ENCODE measurements at places on chromosomes 6 and 20.
A peak's percentile ranks its signal among the peaks of the same experiment; 100 is the strongest.

GRCh38 chr6:1575210-1576041 is 34.3 kb upstream of the FOXC1 start:
- peak; percentile 51 for DNase-seq

DNA sequence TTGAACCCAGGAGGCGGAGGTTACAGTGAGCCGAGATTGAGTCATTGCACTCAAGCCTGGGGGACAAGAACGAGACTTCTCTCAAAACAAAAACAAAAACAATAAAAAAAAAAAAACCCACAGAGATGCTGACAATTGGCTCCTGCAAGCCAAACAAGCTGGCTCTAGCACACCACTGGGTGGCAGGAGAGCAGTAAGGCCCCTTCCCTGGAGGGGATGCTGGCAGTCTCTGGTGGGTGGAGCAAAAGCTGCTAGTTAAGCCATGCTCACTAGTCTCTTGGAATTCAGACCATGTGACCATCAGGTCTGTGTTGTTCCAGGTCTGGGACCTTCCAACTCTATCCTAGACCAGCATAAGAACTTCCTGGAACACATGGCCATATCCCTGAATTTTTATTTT is 18.9 kb upstream of the DSN1 start:
- DNase-seq, result peak; percentile 65

GRCh38 chr6:136647363-136647852 is 97.2 kb upstream of the MAP7 start:
- peak; percentile 90 for DNase-seq

DNA sequence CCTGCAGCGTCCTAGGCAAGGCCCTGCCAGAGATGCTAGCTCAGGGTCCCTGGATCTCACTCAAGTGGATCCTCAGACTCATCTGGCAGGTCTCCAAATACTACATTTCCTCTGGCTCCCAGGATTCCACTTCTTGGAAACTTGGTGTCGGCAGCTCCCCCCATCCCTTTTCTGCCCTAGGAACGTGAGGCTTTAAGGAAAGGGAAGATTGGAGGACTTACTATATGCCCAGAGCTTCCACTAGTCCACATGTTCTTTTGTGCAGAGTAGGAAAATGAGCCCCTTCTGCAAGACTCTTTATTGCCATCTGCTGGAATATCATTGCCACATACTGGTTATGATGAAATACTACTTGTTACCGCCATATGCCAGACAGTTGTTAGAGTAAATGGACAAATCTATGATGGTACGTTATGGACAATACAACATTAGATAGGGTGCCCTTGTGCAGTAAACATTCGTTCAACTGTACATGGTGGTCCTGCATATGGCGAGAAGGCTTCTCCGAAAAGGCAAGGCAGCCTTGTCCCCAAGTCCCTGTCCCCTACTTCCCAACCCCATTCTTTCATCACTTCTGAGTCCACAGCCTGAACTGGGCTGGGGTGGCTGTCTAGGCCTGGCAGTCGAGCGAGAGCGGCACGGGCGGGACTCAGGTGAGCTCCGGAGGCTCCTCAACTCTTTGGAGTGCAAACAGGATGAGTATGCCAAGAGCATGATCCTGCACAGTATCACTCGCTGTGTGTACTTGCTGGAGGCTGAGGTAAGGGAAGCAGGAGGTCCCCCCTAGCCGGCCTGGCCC is 780 bp downstream of the ARMC12 start:
- peak; percentile 94 for DNase-seq

- no peak for DNase-seq
These were observed 74.6 kb downstream of the GPX5 start for GRCh38 chr6:28600245-28600644.

DNA sequence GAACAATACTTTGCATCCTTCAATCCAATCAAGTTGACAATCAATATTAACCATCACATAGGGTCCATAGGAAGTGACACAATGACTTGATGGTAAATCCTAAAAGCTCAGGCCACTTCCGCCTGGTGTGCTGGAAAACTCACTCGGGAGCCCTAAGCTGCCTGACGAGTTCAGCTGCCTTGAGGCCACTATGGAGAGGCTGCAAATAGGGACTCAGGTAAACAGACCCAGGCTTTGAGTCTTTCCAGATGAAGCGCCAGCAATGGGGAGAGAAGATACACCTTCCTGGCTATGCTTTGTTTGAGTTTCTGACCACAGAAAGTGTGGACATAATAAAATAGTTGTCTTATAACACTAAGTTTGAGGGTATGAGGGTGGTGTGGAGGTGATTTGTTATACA is 112.6 kb downstream of the GPR63 start:
- no peak for DNase-seq

DNA sequence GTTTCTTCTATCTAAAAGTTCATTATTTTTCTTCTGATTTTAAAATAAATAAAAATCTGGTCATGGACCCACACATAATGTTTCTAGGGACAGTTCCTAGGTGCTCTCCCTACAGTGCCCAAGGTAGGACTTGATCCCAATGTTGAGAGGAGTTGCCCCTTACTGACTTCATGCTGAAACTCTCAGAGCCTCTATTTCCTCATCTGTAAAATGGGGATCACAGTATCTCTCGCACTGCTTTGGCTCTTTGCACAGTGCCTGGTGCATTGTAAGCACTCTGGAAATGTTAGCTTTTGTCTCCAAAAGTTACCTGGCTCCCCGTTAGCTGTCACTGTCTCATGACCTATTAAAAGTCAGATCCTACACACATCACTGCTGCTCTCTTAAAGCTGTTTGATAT is 205.5 kb downstream of the TSHZ2 start:
- DNase-seq, result no peak

- peak; percentile 95 for DNase-seq
These were observed 71.8 kb downstream of the FOXF2 start for GRCh38 chr6:1461207-1461606.

DNA sequence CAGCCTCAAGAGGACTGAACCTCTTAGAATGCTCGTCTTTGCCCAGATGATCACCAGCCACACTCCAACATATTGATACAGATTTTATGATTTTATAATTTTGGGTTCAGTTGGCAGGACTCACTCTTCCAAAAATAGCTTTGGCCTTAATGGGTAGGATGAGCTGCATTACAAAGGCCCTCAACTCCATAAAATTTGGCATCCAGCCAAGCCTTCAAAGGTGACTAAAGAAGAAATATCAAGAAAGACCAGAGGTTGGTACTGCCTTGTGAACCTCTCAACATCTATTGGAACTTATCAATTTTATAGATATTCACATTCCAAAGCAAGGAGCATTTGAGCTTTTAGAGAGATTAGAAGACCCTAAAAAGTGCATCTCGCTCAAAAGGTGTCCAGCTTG is 48.4 kb upstream of the SNAP25 start:
- no peak for DNase-seq

- no peak for DNase-seq
These were observed 241.5 kb upstream of the RNF24 start for GRCh38 chr20:4256874-4257273.

DNA sequence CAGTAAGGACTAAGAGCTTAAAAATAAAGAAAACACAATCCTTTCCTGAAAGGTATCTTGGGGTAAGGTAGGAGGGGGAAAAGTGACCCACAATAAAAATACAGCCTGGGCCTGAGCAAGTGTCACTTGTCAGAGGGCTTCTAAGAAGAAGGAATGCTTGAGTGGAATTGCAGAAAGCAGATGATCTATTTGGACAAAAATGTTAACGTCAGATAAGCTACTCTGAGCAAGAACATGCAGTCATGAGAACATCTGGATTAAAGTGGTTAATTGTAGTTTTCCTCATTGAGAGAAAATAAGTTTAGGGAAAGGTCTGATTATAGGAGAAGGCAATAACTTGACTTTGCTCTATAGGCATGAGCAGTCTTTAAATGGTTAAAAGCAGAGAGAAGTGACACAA is 581.9 kb downstream of the HTR1B start:
- no peak for DNase-seq

GRCh38 chr6:153090241-153090930 is 40.7 kb downstream of the RGS17 start:
- peak; percentile 90 for DNase-seq

DNA sequence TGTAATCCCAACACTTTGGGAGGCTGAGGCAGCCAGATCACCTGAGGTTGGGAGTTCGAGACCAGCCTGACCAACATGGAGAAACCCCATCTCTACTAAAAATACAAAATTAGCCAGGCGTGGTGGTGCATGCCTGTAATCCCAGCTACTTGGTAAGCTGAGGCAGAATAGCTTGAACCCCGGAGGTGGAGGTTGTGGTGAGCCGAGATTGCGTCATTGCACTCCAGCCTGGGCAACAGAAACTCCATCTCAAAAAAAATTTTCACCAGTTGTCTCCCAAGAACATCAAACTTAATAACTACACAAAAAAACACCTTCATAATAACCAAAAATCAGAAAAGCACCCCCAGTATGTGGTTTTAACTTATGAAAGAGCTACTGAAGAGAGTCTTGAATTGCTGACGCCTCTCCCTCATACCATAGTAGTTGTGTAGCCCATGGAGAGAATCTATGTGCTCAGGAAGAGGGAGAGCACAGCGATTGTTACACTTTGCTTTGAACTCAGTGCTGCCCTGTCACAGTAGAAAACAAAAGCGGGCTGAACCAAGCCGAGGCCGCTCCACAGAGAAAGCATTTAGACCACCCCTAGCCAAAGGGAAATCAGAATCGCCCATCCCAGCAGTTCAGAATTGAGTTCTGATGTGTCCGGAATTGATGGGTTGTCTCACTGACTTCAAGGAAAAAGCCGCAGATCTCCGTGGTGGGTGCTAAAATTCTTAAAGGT is 42.0 kb upstream of the GMPR start:
- DNase-seq, result no peak

GRCh38 chr6:22448291-22448711 is 121.1 kb upstream of the HDGFL1 start:
- DNase-seq, result peak; percentile 49

DNA sequence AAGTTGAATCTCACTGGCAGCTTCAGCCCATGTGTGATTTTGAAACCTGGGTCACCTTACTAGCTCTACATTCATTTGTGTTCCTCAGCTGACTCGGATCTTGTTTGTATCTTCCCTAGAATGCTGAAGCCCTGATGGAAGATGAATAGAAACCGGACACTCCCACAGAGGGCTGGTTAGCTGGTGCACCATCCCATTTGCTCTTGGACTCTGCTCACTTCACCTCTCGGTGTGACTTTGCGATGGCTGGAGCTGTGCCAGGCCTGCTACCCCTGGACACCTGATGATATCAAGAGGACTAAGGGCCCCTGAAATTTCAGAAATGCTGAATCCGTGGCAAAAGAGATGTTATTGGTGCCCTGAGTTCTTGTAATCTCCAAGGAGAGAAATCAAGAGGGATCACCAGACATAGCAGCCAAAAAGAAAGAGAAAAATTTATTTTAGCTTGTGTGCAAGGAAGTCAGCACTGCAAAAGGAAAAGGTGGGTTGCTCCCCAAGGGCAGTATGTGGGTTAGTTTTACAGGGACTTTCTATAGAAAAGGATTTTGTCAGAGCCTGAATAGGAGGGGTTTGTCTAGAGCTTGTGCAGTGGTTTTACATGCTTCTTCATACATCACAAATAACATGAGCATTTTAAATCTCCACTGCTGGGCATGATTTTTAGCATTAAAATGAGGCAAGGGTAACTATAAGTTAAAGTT is 426.3 kb upstream of the NOX3 start:
- no peak for DNase-seq

DNA sequence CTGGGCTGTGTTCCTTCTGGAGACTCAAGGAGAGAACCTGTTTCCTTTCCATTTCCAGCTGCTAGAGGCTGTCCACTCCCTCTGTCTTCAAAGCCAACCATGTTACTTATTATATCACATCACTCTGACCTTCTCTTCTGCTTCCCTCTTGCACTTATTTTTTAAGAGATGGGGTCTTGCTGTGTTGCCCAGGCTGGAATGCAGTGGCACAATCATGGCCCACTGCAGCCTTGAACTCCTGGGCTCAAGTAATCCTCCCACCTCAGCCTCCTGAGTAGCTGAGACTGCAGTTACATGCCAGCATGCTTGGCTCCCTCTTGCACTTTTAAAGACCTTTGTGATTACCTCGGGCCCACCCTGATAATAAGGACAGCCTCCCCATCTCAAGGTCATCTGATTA is 160.0 kb upstream of the DTNBP1 start:
- no peak for DNase-seq

DNA sequence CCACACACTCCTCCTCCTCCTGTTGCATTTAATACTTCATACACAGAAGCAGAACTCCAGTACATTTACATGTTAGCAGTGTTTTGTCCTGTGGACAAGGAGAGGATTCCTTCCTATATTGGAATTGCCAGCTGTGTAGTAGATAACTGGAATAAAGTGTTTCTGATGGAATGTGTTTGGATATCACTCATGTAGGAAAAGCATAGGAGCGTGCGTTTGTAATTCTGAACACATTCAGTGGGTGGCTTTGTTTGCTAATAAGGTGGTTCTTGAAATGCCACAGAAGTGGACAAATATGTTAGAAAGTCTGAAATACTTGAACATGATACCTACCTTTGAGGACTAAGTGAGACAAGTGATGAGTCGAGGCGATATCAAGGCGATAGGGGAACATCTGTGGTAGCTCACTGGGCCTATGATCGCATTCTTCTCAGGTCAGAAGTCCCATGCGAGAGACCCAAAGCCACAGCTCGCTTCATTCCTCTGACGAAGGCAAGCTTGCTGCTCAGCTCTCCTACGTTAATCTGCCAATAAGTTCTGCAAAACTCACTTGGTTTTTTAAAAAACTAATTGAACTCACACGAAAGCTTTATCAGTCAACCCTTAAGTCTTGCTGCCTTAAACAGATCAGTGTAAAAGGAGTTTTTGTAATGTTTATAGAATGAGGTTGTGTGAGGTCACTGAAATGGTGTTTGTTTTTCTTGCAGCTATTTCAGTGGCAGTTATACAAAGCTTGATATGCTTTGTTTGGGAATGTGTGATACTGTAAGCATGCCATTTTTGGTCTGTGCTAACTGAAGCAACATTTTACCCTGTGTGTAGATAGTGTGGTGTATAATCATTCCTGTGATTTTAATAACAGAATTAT is 159.9 kb downstream of the SOX4 start:
- peak; percentile 91 for DNase-seq
